Stimulated activated CD4-positive, alpha-beta T cell treated with anti-CD3 and anti-CD28 coated beads, Interleukin-2, amount 100 ng/mL, for 48 hours (primary cell): ENCODE measurements at places on chromosomes 6 and 20.

DNA sequence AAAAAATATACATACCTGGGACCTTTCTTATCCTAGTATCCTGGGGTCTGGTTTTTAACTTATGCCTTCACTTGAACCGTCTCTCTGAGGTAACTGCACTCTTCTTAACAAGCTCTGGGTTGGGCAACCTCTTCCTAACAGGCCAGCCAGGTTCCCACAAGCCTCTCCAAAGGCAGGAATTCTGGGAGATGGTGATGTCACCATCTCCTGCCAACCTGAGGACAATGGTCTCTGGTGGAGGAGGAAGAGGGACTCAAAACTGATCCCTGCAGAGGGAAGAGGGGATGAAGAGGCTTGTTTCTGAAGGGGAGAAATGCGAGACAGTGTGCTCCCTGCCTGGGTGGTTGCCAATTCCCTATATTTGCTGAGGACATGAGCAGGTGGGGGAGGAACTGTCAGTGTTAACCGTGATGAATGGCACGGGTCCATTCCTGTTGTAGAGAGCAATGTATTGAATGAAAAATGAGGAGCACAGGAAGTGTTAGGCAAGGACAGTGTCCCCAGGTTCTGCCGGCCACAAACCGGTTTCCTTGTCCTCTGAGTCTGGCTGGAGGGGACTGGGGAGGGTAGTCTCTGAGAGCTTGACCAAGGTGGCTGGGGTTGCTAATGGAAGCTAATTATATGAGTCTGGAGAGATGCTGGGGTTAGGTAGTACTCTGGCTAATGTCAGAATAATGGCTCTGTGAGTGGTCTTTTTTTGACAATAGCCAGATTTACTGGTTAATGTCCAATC lies 95.5 kb downstream of the KCNB1 start:
- no peak for DNase-seq

GRCh38 chr20:51259455-51259854 lies 236.5 kb upstream of the KCNG1 start:
- no peak for DNase-seq

DNA sequence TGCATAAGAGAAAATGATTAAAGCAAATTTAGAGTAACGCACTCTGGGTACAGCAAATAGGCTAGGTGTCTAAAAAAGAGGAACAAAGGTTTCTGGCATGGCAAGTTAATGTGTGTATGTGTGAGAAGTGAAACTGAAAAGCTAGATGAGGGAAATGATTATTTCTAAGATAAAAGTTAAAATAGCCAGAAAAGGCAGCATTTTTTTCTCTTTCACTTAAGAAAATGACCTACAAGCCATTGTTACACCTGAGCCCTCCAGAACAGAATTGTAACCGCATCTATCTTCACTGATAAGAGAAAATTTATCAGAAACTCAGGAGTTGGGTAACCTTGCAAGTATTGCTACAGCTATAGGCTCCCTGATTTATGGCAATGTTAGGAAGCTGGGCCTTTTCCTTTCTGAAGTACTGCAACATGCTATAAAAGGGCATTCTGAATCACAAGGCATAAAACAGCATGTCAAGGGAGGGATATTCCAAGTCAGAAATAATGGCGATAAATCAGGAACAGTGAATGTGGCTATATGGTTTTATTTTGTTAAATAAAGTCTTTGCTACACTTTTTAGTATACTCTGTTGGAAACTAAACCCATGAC lies 395.3 kb downstream of the TBC1D32 start:
- no peak for DNase-seq

- no peak for DNase-seq
Observed at GRCh38 chr6:903761-904160, 210.8 kb upstream of the EXOC2 start.

DNA sequence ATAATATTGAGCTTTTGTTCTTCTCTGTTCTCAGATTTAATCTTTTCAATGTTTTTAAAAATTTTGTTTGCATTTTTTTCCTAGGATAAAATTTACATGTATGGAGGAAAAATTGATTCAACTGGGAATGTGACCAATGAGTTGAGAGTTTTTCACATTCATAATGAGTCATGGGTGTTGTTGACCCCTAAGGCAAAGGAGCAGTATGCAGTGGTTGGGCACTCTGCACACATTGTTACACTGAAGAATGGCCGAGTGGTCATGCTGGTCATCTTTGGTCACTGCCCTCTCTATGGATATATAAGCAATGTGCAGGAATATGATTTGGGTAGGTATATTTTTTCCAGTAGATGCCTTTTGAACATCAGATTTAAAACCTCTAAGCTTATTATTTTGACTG lies 89.8 kb downstream of the ATRN start:
- no peak for DNase-seq

- DNase-seq: no peak
Observed at GRCh38 chr6:78583079-78583478, 284.3 kb upstream of the IRAK1BP1 start.
